ENCODE measurements at places on chromosomes 6 and 20. TPM values are rescaled to one million over a fixed set of nuclear protein-coding genes. Genes with fewer than 3 reads are reported as not detected.

MACROD2 gene
- 0.98 TPM for polyA plus RNA-seq

RAET1G gene
- 0.16 TPM for polyA plus RNA-seq

OR12D3 gene
- polyA plus RNA-seq, result not detected

CCM2L gene
- 1.8 TPM for polyA plus RNA-seq

MOG gene
- not detected for polyA plus RNA-seq

DEF6 gene
- 8.6 TPM for polyA plus RNA-seq

SLC35D3 gene
- polyA plus RNA-seq, result not detected

GSTA3 gene
- not detected for polyA plus RNA-seq

KCNQ5 gene
- 0.15 TPM for polyA plus RNA-seq

TSBP1 gene
- polyA plus RNA-seq, result not detected

MYLK4 gene
- 0.32 TPM for polyA plus RNA-seq

TNF gene
- polyA plus RNA-seq, result 0.56 TPM

NRN1 gene
- 25.9 TPM for polyA plus RNA-seq

WFDC12 gene
- polyA plus RNA-seq, result not detected

COQ3 gene
- 4.8 TPM for polyA plus RNA-seq

CST2 gene
- 2.2 TPM for polyA plus RNA-seq

SIRT5 gene
- 3.7 TPM for polyA plus RNA-seq

SLX4IP gene
- polyA plus RNA-seq, result 0.62 TPM

E2F1 gene
- 0.59 TPM for polyA plus RNA-seq

ERVFRD-1 gene
- 0.06 TPM for polyA plus RNA-seq

SFTA2 gene
- 0.42 TPM for polyA plus RNA-seq

SLC16A10 gene
- polyA plus RNA-seq, result 11.1 TPM

RSPH9 gene
- 0.52 TPM for polyA plus RNA-seq

PRSS35 gene
- polyA plus RNA-seq, result 0.42 TPM

VNN1 gene
- 2.8 TPM for polyA plus RNA-seq

TRIM15 gene
- polyA plus RNA-seq, result not detected

PPIL4 gene
- polyA plus RNA-seq, result 6.7 TPM

TAGAP gene
- 2.1 TPM for polyA plus RNA-seq

HELZ2 gene
- polyA plus RNA-seq, result 13.3 TPM

EEF1A2 gene
- polyA plus RNA-seq, result 1.2 TPM

SYCP2L gene
- polyA plus RNA-seq, result 0.22 TPM

IPCEF1 gene
- 0.67 TPM for polyA plus RNA-seq

FITM2 gene
- 5.7 TPM for polyA plus RNA-seq

C6orf141 gene
- polyA plus RNA-seq, result 3.4 TPM

MDFI gene
- 178 TPM for polyA plus RNA-seq

TRIM10 gene
- not detected for polyA plus RNA-seq

PGC gene
- polyA plus RNA-seq, result 7.5 TPM

ATP6V1G2 gene
- polyA plus RNA-seq, result 0.81 TPM

TTBK1 gene
- polyA plus RNA-seq, result 0.01 TPM

SLC17A3 gene
- not detected for polyA plus RNA-seq

TMEM200A gene
- 0.74 TPM for polyA plus RNA-seq

KCNG1 gene
- polyA plus RNA-seq, result 0.30 TPM

KATNA1 gene
- 6.5 TPM for polyA plus RNA-seq

CDSN gene
- polyA plus RNA-seq, result not detected

FOXS1 gene
- polyA plus RNA-seq, result 0.22 TPM

SLC22A7 gene
- polyA plus RNA-seq, result not detected

NHLRC1 gene
- polyA plus RNA-seq, result 0.11 TPM

C6orf15 gene
- polyA plus RNA-seq, result not detected

SLC4A11 gene
- polyA plus RNA-seq, result 0.61 TPM

TSHZ2 gene
- 47.5 TPM for polyA plus RNA-seq
